Activated naive CD4-positive, alpha-beta T cell treated with anti-CD3 and anti-CD28 coated beads, Interleukin-2, amount 50 U/mL, for 72 hours (primary cell): ENCODE measurements at places on chromosomes 2 and 18.

- DNase-seq = no peak
Observed at GRCh38 chr2:42340938-42341636, 19.9 kb downstream of the COX7A2L start.

GRCh38 chr2:16138811-16139662 is 198.7 kb downstream of the MYCN start:
- DNase-seq = no peak

DNA sequence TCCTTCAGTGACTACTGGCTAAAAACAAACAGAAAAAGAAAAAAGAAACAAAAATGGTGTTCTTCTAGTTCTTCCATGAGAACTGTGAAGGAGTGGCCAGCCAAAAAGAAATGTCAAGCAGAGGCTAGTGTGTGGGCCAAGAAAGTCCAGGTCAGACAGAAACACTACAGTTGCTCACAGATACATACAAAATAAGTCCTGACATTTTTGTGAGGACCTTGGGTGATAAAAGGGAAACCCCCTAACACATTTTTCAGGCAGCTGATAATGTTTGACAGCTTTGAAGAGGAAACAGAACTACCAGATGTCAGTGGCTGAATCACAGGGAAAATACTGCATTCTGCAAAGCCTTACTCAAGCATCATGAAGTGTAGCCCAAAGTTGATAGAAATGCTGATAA is 28.1 kb downstream of the ARHGAP25 start:
- DNase-seq = peak; percentile 29

DNA sequence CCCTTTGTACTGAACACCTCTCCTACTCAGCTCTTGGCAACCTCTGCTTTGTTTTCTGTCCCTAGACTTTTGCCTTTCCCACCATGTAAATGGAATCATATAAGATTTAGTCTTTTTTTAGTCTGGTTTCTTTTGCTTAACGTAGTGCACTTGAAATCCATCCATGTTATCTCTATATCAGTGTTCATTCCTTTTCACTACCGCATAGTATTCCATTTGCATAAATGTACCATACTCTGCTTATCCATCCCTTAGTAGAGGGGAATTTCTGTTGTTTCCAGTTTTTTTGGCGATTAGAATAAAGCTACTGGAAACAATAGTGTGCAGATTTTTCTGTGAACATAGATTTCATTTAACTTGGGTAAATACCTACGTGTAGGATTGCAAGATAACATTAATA is 46.4 kb downstream of the GAD1 start:
- no peak for DNase-seq

DNA sequence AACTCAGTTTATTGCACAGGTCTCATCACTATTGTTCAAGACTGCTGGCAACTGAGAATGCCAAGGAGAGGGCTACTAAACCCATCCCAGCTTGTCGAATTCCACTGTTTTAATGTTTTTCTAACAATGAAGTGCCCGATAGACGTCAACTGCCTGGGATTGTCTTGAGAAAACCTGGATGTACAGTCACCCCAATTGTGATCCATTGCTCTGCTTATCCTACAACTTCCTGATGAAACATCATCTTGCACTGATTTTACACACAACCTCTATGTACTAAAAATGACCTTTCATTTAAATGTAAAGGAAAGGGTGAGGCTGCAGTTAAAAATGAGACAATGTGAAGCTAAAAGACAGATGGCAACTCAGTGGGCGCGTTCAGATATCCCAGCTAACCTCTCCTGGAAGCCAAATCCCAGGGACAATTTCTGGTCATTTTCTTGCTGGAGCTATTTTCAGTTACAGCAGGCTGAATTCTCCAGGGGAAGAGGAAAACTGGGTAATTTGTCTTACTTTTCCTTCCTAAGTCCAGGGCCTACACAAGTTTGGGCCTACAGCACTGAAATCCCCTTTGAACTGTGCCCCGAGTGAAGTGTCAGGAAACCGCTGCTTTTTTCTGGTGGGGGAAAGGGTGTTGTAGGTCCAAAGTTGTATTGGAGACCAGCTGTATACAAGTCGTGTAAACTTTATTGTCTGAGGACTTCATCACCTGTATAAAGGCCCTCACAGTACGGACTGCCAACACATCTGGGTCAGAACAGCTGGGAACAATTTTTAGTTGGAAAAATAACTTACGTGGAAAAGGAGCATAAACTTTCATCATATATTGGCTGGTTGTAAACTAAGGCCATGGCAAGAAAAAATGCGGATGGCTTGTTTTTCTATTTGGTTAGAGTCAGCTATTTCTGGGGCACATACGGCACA is 68.9 kb upstream of the LTBP1 start:
- no peak for DNase-seq

GRCh38 chr2:206824087-206824618 is 58.7 kb downstream of the FASTKD2 start:
- DNase-seq = no peak

DNA sequence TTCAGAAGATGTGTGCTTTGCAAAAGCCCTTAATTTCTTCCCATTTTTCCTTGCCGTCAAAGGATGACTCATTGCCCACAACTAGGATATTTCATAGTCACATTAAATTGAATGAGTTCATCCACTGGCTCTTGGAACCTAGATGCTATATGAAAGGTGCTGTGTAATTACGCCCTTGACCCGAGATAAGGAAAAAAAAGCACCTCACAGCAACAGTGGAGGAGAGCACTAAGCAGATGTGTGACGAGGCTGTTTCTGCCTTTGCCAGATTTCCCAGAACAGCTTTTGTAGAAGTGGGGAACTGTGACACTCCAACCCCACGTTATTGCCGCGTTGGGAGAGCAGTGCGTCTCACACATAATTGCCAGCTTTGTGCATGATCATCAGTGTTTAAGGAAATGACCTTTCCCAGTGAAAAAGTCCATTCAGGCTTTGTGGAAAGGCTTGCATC is 33.3 kb upstream of the TMEM87B start:
- DNase-seq = no peak

- no peak for DNase-seq
Observed at GRCh38 chr2:9799011-9799596, 44.2 kb upstream of the TAF1B start.
